ENCODE measurements at places on chromosomes 6 and 20.

GRCh38 chr6:6694825-6695624, 106.5 kb downstream of the LY86 start:
- DNase-seq = no peak

GRCh38 chr20:9329355-9330101, 184.9 kb upstream of the LAMP5 start:
- no peak for DNase-seq

- DNase-seq = no peak
These were observed 15.8 kb downstream of the MAN1A1 start for GRCh38 chr6:119333707-119334295.

DNA sequence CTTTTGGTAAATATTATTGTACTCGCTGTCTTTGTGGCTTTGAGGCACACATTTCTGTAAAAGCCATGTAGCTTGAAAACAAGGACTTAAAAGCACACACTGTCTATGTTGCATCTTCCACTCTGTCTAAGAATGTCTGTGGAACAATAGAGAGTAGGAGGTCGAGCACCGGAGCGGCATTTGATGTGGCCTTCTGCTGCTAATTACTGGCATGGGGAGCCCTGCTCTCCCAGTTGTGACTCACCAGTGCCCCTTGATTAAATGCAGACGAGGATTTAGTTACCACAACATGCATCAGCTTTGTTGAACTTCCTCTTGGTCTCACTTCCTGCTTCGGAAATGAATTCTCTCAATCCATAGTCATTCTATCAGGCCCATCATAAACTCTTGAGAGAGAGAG, 680.7 kb upstream of the SLC35B3 start:
- no peak for DNase-seq

DNA sequence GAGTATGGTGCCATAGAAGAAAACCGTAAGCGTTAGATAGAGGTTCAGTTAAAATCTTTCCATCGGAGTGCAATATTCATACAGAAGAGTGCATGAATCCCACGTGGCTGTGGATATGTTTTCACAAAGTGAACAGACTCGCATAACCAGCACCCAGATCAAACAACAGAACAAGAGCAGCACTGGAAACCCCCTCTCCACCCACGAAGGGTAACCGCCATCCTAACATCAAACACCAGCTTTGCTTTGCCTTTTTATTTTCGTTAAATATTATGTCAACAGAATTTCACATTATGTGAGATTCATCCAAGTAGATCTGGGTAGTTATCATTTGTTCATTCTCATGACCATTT, 4.7 kb downstream of the GTSF1L start:
- DNase-seq = no peak
